ENCODE measurements at places on chromosomes 7 and 10. TPM values are rescaled to one million over a fixed set of nuclear protein-coding genes. Genes with fewer than 3 reads are reported as not detected.
A peak's percentile ranks its signal among the peaks of the same experiment; 100 is the strongest.

DNA sequence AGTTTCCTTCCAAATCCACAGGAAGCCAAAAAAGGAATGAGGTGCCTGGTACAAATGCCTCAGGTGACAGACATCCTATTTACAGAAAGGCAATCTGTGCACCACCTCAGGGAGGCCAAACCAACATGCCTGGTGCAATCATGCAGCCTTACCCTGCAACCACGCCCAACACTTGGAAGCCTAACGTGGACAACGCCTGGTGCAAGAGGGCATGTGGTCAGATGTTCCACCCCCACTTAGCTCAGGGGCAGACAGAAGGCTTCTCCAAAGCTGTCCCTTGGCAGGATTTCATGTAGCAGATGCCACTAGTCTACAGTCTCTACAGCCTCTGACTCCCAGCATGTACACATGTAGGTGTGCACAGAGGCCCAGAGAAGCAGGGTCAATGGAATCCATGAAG, 89.5 kb downstream of the KCNMA1 start:
- H3K4me1 ChIP-seq = no peaks in the 10 kb centered on the region
- no peak overlapping the region for H3K4me3 ChIP-seq
- no peaks in the 10 kb centered on the region for H3K36me3 ChIP-seq
- H3K27me3 ChIP-seq = peaks cover 14% of the 10 kb centered on the region
- no peak overlapping the region for H3K27ac ChIP-seq

DNA sequence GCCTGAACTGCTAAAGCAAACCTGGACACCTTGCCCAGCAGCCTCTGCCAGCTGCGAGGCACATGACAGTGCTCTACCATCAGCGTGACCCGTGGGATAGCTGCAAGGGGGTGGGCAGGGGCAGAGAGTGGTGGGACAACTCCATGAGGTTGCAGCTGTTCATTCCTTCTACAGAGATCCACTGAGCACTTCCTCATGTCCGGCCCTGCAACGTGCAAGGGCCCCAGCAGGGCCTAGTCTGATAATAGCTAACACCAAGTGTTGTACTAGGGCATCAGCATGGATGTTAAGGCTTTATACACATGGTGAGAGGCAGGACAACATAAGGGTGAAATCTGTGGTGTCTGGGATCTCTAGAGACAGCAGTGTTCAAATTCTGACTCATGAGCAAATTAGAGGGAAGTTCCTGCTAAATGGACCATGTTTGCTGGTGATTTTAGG, 14.3 kb downstream of the NOD1 start:
- H3K27me3 ChIP-seq = no peaks in the 10 kb centered on the region
- peaks cover 36% of the 10 kb centered on the region for H3K4me1 ChIP-seq
- no peaks in the 10 kb centered on the region for H3K36me3 ChIP-seq
- no peak for DNase-seq
- no peak overlapping the region for H3K27ac ChIP-seq

GRCh38 chr10:15439341-15439842, 68.3 kb upstream of the FAM171A1 start:
- peaks cover 4% of the 10 kb centered on the region for H3K4me1 ChIP-seq
- peak overlapping the region; percentile 25 for H3K4me3 ChIP-seq
- H3K36me3 ChIP-seq = no peaks in the 10 kb centered on the region
- no peak overlapping the region for H3K27ac ChIP-seq
- H3K27me3 ChIP-seq = peaks cover 36% of the 10 kb centered on the region
- no peak for DNase-seq

The CALCR gene
- total RNA-seq = not detected

DNA sequence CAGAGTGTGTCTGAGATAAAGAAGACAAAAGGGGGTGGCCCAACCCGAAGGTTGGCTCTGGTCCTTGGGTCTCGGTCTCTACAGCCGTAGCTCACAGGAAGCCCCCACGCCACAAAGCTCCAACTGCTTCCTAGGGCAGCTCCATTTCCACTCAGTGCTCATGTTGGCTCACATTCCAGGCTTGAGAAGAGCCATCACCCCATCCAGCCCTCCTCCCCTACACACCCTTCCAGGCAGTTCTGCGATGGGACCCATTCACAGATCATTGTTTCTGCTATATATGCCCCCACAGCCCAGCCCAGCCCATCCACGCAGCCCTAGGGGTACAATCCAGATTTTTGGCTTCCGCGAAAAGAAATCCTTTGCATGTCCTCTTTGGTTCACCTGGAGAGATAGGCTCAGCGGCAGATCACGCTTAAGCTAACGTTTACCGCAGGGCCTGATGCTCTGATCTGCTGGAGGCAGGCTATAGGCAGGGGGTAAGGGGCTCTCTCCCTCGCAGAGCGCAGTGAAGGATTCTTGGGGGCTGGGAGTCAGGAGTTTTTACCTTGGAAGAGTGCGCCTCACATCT, 6.2 kb upstream of the HOXA11 start:
- peaks cover 92% of the 10 kb centered on the region for H3K27me3 ChIP-seq
- H3K4me1 ChIP-seq = peaks cover 43% of the 10 kb centered on the region
- H3K27ac ChIP-seq = no peak overlapping the region
- H3K36me3 ChIP-seq = no peaks in the 10 kb centered on the region
- no peak for DNase-seq
- H3K4me3 ChIP-seq = no peak overlapping the region

DNA sequence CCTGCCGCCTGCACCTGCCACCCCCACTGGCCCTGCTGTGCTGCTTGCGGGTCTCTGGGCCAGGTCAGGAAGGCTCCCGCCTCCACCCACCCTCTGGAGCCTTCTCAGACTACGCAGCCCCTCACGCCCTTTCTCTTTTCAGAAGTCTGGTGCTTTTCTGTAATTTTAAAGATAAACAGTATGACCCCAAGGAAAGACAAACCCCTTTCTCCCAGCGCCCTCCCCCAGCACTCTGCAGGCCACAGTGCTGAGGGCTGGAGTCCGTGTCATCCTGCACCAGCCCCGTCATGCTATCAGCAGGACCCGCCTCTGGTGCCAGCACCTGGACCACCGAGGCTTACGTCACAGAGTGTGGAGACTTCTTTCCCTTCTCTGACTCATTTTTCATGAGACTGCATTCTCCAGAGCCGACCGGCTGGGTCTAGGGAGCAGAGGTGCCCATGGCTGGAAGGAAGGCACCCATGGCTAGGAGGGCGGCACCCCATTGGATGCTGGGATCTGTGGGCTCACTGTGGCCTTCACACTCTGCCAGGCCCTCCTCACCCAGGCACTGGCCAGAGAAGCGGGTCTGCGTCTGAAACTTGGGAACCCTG, 53.4 kb downstream of the CFAP46 start:
- no peaks in the 10 kb centered on the region for H3K4me1 ChIP-seq
- no peak overlapping the region for H3K27ac ChIP-seq
- no peak overlapping the region for H3K4me3 ChIP-seq
- no peaks in the 10 kb centered on the region for H3K36me3 ChIP-seq

Data from activated T-cell treated with anti-CD3 and anti-CD28 coated beads, Interleukin-2, amount 50 U/mL, for 72 hours (primary cell).